ENCODE measurements at places on chromosomes 11 and 22.
A peak's percentile ranks its signal among the peaks of the same experiment; 100 is the strongest.

DNA sequence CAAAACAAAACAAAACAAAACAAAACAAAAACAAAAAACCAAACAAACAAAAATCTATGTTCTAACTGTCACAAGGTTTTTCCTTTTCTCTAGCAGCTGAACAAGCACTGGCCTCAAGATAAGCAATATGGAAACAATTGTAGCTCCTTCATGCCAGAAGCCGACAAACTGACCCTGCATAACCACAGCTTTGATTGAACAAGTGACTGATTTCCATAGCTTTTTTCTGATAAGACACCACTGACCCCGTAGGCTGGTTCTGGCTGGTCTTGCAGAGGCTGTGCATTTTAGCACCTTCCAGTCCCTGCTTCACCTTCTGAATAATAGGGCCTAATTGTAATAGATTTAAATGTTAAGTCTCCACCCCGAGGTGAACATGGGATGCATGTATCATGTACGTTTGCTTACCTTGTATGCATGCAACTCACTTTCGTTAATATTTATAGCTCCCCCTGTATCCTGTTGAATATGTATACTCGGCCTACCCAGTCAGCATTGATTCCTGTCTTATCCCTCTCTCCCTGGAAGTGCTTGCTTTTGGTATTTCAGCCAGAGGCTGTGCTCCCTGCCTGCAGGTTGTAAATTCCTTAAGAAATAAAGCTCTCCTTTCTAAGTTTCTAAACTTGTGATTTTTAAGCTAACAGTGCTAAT lies 49.6 kb downstream of the CNTF start:
- no peak for DNase-seq

- no peak for DNase-seq
Observed at GRCh38 chr11:133034929-133035328, 497.4 kb downstream of the OPCML start.

- peak; percentile 62 for DNase-seq
Observed at GRCh38 chr11:34053161-34053686, 1.7 kb downstream of the CAPRIN1 start.

GRCh38 chr11:54930930-54931329 lies 224.3 kb downstream of the OR4A5 start:
- DNase-seq: no peak

- DNase-seq: no peak
Observed at GRCh38 chr11:37320921-37321320, 722.9 kb upstream of the RAG2 start.

DNA sequence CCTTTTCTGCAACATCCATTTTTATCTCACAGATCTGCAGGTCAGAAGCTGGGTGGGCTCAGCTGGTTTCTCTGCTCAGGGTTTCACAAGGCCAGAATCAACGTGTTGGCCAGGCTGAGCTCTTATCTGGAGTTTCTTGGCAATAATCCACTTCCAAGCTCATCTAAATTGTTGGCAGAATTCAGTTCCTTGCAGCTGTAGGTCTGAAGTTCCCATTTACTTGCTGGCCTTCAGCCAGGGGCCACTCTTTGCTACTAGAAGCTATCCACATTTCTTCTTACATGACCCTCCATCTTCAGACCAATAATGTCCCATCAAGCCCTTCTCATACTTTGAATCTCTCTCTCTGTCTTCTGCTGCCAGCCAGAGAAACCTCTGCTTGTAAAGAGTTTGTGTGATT lies 103.5 kb downstream of the WNT11 start:
- DNase-seq: no peak

- no peak for DNase-seq
Observed at GRCh38 chr22:19942157-19943081, 801 bp upstream of the TXNRD2 start.

DNA sequence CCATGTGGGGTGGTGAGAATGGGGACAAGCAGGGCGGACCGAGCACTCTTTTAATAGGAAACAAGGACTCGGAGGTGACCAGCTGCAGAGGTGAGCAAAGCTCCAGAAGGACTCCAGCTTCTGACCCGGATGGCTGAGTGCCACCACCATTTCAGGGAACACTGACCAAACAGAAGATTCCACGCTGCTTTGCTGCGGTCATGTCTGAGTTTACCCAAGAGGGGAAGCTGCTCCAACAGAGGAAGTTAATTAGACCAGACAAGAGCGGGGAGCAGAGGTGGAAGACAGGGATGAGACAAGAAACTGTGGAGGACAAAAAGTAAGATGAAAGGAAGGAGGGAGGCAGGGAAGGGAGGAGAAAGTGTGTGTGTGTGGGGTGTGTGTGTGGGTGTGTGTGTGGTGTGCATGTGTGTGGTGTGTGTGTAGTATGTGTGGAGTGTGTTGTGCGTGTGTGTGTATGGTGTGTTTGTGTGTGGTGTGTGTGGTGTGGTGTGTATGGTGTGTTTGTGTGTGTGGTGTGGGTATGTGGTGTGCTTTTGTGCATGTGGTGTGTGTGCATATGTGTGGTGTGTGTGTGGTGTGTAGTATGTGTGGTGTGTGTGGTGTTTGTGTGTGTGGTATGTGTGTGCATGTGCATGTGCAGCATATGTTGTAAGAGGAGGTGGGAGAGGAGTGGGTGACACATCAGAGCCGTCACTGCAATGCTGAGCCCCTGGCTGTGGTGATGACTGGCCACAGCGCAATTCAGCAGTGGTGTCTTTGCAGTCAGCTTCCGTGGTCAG lies 82.2 kb upstream of the AKIP1 start:
- no peak for DNase-seq

DNA sequence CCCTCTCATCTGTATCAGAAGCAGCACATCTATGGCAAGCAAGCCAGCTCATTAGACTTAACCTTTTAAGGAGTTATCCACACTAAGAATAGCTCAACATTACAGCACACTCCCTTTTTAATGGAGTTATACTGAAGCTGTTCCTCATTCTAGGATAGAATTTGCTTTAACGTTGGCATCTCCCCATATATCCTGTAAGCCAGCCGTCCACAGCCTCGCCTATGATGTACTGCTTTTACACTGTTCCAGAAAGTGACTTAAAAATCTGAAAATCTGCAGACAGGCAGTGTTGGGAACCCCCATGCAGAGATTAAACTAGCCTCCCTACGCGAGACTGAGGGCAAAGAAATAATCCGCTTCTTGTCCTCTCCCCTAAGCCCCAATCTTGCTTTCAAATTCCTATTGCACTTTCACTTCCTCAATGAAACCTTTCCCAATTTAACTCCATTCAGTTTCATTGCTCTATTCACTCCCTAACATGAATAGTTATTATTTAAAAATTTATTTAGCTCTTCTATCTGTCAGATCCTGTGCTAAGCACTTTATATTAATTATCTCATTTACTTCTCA lies 225.0 kb downstream of the BLID start:
- DNase-seq: no peak
